Daoy (cell line): ENCODE measurements at places on chromosomes 3 and 15.

- DNase-seq = no peak
Measured at GRCh38 chr3:71565316-71565715, 18.2 kb downstream of the FOXP1 start.

DNA sequence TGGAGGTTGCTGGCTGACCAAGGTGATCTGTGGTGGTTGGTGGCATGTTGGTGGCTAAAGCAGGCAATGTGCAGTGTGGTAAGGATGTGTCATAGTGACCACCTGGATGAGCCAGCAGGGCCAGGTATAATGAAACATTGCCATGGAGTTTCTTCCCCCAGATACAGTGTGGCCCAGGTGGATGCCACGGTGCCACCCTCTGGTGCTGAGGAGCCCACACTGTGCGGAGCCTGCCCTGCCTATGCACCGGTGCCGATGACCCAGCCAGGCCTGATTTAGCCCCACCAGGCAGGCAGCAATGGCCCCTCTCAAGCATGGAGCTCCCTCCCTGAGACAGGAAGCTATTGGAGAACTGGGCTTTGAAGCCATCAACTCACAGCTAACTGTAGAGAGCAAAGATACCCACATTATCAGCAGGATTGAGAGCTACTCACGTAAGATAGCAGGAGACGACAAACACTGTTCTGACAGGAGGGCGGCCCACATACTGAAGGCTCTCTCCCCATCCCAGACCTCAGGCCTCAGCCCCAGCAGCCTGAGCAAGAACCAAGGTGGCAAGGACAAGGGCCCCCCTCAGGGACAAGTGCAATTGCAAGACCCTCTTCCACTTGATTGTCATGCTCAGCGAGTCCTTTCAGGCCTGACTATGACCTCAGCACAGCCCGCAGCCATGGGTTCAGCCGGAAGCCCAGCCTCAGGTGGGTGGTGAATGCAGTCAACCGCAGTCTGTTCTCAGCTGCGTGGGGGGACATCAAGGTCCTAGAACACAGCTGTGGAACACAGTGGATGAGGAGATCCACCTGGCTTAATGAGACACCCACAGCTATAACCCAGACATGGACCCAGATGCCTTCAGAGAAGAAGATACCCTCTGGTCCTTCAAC is 82.8 kb upstream of the CDV3 start:
- DNase-seq = no peak

GRCh38 chr15:39154776-39155175 is 426.1 kb upstream of the THBS1 start:
- DNase-seq = no peak

DNA sequence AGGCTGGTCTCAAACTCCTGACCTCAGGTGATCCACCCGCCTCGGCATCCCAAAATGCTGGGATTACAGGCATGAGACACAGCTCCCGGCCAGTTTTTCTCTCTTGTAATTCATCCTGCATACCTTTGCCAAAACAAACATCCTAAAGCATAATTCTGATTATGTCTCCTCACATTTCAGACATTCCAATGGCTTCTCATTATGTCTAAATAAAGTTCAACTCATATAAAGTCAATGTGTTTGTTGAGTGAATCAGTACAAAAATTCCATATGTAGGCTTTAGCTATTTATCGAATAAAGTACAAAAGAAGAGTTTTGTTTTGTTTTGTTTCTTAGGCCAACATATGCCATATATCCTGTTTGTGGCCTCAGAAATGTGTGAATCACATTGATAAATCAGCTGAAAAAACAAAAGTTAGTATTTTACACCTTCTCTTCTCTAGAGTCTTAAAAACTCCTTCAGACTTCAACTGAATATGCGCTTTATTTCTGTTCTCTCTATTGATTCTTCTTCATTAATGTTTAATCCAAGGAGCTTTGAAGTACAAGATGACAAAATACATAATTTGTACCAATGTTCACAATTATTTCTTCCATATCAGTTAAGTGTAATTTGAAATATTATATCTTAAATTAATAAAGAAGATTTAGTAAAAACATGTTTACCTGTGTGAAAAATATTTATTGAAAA is 165.8 kb downstream of the MECOM start:
- peak; percentile 58 for DNase-seq

DNA sequence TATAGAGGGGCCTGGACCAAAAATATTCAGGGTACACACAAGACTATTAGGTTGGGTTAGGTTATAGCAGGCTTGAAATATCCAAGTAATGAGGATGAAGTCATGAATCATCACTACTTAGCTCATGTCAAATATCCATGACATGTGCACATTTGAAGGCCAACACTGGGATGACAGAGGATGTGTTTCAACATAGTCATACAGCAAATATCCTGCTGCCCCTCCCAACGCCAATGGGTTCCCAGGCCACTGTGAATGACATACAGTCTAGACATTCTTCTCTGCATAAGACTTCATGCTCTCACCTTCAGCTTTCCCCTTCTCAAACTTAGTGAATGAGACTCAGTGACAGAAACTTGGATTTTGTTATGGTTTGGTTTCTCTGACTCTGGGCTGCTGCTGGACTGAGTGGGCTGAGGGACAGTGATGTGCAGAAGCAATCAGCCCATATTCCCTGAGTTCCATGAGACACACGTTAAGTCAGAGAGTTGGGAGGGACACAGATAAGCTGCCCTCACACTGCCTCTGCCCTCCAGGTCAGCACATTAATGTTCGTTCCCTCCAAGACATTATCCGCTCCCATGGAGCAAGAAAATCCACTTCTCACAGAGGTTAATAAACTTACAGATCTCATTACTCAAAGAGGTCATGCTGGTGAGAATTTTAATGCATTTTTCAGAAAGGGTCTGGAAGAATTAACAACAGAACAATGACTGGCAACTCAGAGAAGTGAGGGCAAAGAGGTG is 15.4 kb downstream of the HOMER2 start:
- peak; percentile 69 for DNase-seq

- DNase-seq = no peak
Measured at GRCh38 chr3:69716119-69716518, 23.1 kb upstream of the MITF start.

DNA sequence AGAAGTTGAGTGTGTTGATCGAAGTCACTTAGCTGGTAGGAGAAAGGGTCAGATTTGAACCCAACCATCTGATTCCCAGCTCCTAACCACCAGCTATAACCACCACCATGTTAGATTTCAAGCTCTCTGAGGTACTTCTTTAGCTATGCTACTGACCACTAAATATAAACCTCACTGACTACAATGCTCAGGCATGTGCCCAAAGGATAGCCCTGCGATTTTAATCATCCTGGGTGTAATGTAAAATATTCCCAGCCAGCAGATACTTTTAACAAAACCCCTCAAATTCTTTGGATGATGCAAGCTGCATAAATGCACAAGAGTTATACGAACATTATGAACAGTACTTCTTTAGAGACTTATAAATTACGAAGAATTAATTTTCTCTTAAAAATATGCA is 115.2 kb upstream of the TSC22D2 start:
- DNase-seq = peak; percentile 35

- DNase-seq = no peak
Measured at GRCh38 chr3:112085735-112086075, 484 bp upstream of the C3orf52 start.

GRCh38 chr3:141722081-141722480 is 16.0 kb upstream of the RNF7 start:
- no peak for DNase-seq

GRCh38 chr15:85485956-85486567 is 105.7 kb downstream of the AKAP13 start:
- DNase-seq = peak; percentile 56

DNA sequence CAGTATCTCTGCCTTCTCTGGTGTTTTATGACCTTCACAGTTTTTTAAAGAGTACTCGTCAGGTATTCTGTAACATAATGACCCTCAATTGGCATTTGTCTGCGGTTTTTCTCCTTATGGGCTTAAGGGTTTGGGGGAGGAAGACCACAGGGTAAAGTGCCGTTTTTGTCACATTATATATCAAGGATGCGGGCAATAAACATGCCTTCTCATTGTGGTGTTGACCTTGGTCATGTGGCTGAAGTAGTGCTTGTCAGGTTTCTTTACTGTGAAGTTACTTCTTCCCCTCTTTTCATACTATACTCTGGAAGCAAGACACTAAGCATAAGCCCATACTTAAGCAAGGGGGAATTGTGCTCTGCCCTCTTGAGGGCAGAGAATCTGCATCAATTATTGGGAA is 16.6 kb downstream of the CAPN3 start:
- DNase-seq = no peak

DNA sequence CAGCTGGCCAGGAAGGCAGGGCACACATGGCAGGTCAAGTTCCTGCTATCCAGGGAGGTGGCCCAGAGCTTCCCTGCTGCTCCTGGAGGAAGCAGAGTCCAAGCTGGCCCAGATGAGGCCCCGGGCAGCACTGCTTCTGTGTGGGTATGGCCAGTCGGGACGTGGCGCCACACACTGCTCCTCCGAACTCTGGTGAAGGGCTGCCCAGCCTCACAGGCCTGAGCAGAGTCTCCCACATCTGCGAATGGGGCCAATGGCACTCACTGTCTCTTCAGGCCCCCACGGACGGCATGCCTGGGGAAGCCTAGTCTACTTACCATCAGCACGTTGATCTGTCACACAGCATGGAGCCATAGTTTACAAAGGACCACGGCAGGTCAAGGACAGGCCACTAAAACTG is 2.5 kb upstream of the PLA2G4F start:
- DNase-seq = no peak

GRCh38 chr15:85667491-85668424 is 127.0 kb downstream of the KLHL25 start:
- peak; percentile 84 for DNase-seq

DNA sequence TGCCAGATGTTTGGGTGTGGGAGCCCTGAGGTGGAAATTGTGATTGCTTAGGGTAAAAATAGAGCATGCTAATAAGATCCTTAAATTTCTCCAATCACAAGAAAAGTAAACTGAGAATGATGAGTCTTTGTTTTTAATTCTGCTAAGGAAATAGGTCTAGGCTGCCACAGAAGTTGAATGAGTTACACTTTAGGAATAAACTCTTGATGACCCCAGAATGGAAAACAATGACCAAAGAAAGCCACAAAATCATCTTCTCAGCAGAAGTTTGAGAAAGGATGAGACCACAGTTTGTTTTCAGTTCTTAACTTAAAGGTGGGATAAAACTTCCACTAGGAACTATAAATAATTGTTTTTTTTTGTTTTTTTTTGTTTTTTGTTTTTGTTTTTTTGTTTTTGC is 164.6 kb upstream of the BCL6 start:
- no peak for DNase-seq

GRCh38 chr15:66287461-66288057 is 5.8 kb upstream of the DIS3L start:
- no peak for DNase-seq

DNA sequence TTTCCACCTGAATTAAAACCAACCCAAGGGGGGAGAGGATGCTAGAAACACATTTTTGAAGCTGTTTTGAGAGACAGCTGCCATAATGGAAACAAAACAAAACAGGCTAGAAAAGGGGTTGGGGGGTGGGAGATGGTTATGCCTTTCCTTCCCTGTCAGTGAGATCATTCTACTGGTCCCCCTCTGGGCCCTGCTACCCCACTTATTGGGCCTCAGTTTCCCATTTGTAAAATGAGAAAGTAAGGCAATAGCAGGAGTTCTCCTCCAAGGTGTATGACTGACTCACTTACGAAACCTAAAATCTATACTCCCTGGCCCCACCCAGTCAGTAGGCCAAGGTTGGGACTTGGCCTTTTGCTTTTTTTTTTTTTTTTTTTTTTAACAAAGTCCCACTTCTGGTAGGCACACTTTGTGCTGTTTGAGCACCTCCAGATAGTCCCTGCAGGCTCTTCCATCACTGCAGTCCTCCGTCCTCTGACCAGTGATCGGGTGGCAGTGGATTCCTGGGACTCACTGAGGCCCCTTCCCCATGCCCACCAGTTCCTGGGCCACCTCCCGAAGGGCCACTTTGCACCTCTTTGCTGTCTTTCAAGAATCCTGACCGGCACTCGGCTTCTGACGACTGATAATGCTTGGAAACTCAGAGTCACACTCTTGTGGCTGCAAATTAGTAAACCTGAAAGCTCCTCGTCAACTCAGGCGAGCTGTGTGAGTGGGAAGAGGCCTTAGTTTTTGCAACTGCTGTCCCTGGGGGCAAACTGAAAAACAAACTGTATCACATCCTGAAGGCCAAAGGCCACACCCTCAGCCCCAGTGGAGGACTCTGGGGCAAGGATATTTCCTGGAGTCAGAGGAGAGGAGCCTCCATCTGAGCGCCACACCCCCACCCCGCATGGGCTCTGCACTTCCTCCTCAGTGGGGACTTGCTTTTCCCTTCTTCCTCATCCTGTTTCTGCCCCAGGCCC is 6.7 kb upstream of the PSTPIP1 start:
- no peak for DNase-seq

- DNase-seq = no peak
Measured at GRCh38 chr3:190269101-190269500, 53.1 kb downstream of the CLDN1 start.

GRCh38 chr3:153889905-153890334 is 231.3 kb upstream of the ARHGEF26 start:
- DNase-seq = no peak

- no peak for DNase-seq
Measured at GRCh38 chr15:56533731-56534403, 68.9 kb upstream of the MNS1 start.

GRCh38 chr3:89474333-89475130 is 367.1 kb downstream of the EPHA3 start:
- no peak for DNase-seq

- DNase-seq = peak; percentile 11
Measured at GRCh38 chr15:33551860-33552259, 241.1 kb downstream of the RYR3 start.

GRCh38 chr15:94100863-94101262 is 130.5 kb upstream of the MCTP2 start:
- no peak for DNase-seq

GRCh38 chr3:17847156-17847555 is 104.7 kb upstream of the TBC1D5 start:
- DNase-seq = no peak

GRCh38 chr3:157498371-157498770 is 4.8 kb downstream of the VEPH1 start:
- DNase-seq = no peak

DNA sequence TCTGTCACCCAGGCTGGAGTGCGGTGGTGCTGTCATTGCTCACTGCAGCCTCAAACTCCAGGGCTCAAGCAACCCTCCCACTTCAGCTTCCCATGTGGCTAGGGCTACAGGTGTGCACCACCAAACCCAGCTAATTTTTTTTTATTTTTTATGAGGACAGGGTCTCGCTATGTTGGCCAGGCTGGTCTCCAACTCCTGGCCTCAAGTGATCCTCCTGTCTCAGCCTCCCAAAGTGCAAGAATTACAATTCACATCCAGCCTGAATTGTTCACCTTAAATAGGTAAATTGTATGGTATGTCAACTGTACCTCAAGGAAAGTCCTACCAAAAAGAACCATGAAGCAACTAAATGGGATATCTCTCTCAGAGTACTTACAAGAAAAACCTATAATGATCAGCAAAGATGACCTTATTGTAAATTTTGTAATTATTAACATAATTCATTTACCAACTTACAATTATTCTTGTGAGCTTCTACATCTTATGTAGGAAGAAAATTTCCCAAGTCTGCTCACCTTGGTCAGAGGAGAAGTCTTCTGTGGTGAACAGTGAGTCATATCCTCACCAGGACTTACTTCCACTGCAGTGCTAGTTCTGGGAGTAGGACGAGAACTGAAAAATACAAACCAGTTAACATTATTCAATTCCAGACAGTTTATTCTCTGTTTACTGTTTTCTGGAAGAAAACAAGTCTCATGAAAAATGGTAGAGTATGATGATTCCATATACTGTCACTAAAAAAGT is 54.4 kb downstream of the ULK4 start:
- DNase-seq = peak; percentile 9
